Tongue (tissue), 3 donors: ENCODE measurements at places on chromosomes 7 and 10. TPM values are rescaled to one million over a fixed set of nuclear protein-coding genes. Genes with fewer than 3 reads are reported as not detected.

The MYPN gene
- total RNA-seq = 92.0 TPM

The FGL2 gene
- 110 TPM for total RNA-seq

The CDNF gene
- 4.8 TPM for total RNA-seq

GRCh38 chr10:69572159-69573055 is 815 bp downstream of the NEUROG3 start:
- no peak for DNase-seq

GRCh38 chr10:27998178-27998953 is 513 bp downstream of the ODAD2 start:
- DNase-seq = peak; percentile 77

DNA sequence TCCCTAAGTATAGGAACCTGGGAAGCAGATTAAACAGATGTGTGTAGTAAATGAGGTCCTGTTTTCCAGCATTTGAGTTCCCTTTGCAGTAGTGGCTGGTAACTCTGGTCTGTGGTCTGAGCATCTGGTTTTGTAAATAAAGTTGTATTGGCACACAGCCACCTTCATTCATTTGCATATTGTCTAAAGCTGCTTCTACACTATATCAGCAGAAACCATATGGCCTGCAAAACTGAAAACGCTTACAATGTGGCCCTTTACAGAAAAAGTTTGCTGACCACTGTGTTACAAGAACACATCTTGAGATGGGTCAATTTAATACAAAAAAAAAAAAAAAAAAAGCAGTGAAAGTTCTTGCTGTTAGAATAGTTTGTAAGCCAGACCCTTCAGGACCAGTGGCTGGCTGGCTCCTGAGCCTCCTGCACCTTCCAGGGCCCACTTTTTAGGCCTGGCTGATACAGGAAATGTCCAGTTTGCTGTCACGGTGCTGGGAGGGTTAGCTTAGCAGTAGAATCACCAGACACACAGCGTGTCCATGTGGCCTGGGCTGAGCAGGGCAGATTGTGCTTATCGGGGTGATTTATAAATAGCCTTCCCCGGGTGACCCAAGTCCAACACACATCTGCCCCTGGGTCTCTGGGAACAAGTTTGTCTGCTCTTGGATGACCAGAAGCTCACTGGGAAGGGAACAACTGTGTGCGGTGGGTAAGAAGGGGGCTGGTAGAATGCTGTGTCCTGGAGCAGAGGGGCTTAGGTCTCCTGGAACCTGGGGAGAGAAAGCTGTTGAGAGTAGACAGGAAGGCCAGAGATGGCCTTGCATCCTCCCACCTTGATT is 1.4 kb downstream of the C10orf71 start:
- DNase-seq = peak; percentile 75

DNA sequence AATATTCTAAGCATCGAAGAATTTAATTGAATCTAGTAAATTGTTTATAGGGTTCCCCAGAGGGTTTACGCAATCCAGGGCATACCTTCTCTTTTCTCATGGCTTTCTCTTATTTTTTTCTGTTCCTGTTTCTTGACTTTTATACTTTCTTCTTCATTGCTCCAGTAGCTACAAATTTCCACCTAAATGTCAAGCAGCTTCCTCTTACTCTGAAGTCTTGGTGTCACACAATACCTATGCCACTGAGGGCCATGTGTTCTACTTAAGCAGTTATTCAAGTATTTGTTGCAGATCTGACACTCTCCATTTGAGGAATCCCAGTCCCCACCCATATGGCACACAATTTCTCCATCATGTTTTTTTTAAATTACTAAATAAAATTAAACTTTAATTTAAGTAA is 343.1 kb upstream of the MBL2 start:
- no peak for DNase-seq

DNA sequence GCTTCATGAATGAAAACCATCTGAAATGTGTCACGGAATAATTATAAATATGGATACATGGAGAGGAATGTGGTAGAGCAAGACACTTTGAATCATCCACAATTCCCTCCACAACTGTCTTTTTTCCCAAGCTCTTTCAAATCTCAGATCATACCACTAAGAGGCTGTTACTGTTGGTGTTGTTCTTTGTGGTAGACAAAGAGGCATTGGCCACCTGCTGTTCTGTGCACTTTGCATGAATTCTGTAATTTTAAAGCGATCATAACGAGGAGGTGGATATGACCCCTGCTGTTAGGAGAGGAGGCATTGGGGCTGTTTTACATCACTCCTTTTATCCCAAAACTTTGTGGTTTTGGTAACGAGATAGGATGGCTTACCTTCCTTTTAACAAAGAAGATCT is 141.2 kb upstream of the KLF6 start:
- no peak for DNase-seq
